Central memory CD8-positive, alpha-beta T cell (primary cell): ENCODE measurements at places on chromosomes 7 and 10.

- H3K27me3 ChIP-seq, result peaks cover 21% of the 10 kb centered on the region
- no peak overlapping the region for H3K4me3 ChIP-seq
- H3K4me1 ChIP-seq, result no peaks in the 10 kb centered on the region
- H3K27ac ChIP-seq, result no peak overlapping the region
- H3K36me3 ChIP-seq, result no peaks in the 10 kb centered on the region
Measured at GRCh38 chr7:55207436-55208125, 157.6 kb upstream of the LANCL2 start.

DNA sequence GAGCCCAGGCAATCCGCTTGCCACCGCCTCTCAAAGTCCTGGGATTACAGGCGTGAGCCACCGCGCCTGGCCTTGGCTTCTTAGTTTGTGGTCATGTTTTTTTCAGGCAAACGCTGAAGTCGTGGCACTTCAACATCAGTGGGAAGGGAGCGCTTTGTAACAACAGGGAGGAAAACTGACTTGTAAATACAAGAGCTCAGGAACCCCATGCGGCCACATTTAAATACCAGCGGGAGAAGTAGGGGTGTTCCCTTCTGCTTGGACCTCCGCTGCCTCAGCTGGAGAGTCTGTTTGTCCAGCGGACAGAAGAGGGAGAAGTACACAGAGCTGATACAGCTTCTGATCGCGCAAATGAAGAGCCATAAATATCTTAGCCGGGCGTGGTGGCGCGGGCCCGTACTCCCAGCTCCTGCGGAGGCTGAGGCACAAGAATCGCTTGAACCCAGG lies 108.7 kb upstream of the KMT2C start:
- H3K27ac ChIP-seq, result no peak overlapping the region
- no peak overlapping the region for H3K4me3 ChIP-seq
- no peaks in the 10 kb centered on the region for H3K36me3 ChIP-seq
- H3K4me1 ChIP-seq, result no peaks in the 10 kb centered on the region
- no peak for DNase-seq
- H3K27me3 ChIP-seq, result peaks cover 10% of the 10 kb centered on the region

- no peak for DNase-seq
- peaks cover 62% of the 10 kb centered on the region for H3K4me1 ChIP-seq
- no peaks in the 10 kb centered on the region for H3K27me3 ChIP-seq
- peaks cover 10% of the 10 kb centered on the region for H3K36me3 ChIP-seq
- H3K4me3 ChIP-seq, result no peak overlapping the region
Measured at GRCh38 chr10:102267748-102268147, 22.4 kb downstream of the GBF1 start.

GRCh38 chr7:100943693-100944092 lies 5.6 kb upstream of the MUC3A start:
- DNase-seq, result no peak
- peaks cover 45% of the 10 kb centered on the region for H3K27me3 ChIP-seq

DNA sequence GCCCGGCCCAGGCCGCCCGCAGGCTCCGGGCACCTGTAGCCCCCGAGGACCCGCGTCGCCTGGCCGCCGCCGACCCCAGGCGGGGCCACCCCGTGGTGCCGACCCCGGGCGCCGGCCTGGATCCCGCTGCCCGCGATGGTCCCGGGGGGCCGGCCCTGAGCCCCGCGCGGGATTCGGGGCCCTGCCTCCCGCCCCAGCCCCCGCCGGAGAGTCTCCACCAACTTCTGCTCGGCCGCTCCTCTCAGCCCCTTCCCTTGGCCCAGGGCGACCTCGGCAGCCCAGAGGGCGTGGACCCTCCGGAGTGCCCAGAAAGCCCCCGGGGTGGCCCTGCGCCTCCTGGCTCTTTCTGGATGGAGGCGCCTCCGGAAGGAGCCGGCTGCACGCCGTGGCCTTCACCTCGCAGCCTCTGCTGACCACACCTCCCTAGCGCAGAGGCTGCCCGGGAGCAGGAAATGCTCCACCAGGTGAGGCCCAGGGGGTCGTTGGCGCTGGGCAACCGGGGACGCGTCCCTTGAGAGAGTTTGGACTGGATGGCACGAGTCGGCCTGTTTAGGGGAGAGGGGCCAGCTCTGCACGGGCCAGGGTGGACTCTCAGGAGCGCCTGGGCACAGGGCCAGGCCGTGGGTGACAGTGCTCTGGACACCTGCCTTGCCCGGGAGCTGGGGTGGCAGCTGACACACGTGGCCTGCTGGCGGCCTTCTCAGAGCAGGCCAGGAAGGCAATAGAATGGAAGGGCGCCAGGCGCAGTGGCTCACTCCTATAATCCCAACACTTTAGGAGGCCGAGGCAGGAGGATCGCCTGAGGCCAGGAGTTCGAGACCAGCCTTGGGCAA lies 529 bp downstream of the ZNF853 start:
- H3K36me3 ChIP-seq, result peaks cover 2% of the 10 kb centered on the region
- peaks cover 44% of the 10 kb centered on the region for H3K4me1 ChIP-seq
- DNase-seq, result no peak
- peak overlapping the region; percentile 76 for H3K27ac ChIP-seq
